ENCODE measurements at places on chromosomes 1 and 21.

GRCh38 chr1:23436520-23437354, 12.2 kb upstream of the TCEA3 start:
- no peak for DNase-seq

DNA sequence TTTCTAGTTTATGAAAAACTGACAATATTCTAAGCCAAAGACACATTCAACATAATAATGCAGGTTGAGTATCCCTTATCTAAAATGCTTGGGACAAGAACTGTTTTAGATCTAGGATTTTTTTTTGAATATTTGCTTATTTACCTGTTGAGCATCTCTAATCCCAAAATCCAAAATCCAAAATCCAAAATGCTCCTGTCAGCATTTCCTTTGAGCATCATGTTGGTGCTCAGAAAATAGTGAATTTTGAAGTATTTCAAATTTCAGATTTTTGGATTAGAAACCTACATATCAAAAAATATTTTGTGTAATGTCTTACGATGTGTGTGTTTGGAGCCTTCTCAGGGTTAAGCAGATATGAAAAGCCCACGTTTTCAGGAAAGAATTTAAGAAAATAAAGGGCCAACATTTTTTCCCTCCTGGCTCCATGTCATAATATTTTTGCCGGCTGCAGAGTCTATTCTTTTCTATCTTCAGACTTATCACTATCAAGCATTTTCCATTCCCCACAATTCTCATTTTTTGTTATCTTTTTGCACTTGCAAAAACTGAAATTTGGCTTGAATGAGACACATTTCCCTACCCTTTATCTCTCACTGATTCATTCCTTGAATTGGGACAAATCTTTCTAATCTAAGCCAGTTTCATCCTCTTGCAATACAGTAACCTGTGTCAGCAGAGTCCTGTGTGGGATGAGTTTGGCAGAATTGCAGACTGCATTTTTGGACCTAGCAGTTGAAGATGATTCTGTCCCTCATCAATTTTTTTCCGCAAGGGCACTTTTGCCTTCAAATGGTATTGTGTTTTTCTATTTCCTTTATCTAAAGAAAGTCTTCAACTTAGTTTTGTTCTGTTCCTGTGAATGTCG, 233.9 kb downstream of the DISC1 start:
- no peak for DNase-seq

DNA sequence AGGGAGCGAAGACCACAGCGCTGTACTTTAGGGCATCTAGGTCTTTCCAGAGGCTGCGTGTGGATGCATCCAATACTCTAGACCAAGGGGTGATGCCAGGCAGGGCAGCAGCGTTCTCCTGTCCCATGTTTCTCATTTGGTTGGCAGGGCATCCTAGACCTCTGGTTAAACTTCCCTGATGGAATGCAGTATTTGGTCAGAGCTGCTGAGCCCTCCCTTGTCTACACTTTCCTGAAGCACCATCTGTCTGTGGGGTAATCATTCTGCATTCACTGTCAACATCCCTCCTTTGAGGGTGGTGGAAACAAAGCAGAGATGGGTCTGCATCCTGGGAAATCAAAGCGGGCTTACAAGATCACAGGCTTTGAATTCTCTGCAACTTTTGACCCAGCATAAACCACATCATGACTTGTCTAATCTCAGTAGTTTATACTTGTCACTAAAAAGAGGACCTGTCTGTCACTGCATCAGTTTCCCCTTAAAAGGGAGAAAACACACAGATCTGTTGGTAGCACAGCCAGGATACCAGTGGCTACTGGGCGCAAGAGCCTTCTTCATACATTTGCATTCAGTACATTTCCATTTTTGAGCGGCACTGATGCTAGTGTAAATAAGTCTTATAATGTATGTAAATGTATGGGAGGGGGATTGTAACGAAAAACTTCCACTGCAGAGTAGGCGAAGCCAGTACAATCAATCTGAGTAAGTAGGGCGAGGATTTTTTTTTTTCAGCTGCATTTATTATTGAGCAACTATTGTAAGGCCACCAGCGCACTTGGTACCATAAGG, 106.3 kb downstream of the GALNT2 start:
- DNase-seq, result no peak

GRCh38 chr1:27597516-27598294, 6.2 kb downstream of the AHDC1 start:
- DNase-seq, result no peak

DNA sequence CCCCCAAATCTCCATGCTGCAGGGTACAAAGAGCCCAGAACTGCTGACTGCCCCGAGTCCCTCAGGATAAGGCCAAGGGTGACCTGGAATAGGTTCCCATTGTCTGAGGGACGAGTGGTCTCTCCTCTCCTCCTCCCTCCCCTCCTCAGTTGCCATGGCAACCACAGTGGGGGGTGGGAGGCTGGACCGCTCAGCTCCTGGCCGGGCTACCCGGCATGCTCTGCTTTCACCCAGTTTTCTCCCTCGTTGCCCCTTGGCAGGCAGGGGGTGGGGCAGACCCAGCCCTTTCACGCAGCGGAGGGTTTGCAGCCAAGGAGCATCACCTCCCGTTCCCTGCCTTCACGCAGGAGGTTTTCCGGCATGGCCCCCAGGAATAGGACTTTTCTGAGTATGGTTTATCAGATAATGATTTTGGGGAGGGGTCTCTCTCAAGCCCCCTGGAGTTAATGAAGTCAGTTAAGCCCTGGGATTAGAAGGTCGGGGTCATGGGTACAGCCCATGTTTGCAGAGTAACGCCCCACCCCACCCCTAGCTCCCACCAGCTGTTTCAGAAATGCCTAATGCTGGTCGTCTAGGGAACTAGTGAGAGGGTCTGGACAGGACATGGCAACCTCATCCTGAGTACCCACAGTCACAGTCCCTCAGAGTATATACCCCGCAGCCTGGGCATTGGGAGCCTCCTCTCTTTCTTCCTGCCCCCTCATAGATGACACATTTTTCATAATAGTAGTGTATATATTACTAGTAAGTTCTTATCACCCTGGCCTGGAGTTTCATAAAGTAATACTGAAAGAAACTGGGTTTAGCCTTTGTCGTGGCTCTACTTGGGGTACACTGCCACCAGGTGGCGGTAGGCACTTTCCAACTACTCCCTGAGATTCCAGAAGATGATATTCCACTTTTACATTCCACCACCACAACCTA, 20.7 kb downstream of the C1QB start:
- DNase-seq, result peak; percentile 78
